ENCODE measurements at places on chromosomes 1 and 21.
A peak's percentile ranks its signal among the peaks of the same experiment; 100 is the strongest.

- DNase-seq = no peak
Observed at GRCh38 chr1:216113181-216113580, 310.1 kb downstream of the USH2A start.

DNA sequence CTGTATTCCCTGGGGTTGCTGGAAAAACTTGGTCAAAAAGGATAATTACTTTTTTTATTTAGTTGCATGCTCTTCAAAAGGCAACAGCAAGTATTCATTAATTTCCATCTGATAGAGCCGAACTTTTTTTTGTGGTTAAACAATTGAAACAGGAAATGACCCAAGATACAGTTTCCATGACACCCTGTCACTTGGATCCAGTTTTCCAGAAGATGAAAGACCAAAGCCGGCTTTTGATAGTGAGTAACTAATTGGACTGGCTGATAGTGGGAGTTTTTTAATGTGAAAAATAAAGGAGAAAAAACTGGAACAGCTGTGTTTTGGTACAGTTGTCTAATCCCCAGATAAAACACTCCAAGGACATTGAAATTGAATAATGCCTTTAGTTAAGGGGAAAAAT lies 33.0 kb downstream of the CACHD1 start:
- no peak for DNase-seq

DNA sequence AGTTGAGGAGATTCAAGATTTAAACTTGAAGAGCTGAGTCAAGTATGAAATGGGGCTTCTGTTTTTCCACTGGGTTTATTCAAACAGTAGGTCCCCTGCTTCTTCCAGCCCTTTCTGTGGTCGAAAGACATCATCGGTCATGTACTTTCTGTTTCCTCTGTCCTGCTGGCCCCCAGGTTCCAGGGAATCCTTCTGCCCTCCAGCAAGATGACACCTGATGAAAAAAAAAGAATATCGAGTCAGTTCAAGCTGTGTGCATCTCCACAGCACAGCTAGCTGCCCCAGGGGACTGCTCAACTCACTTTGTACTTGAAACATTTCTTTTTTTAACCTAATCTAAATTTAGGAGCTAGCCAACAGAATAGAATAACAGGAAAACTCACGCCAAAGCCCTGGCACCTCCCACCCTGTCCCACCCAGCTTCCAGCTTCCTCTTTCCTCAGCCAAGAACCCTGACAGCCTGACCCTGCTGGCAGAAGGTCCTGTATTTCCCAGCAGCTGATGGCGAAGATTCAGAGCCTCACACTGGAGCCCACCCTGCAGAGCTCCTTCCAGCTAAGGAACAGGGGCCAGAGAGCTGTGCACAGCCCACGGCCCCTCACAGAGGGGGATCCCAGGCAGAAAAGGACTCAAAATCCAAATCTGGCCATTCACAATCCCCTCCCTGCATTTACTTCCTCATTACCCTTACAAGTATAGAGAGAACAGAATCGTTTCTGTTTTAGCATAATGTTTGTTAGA lies 176.5 kb downstream of the PSMG1 start:
- peak; percentile 28 for DNase-seq

GRCh38 chr1:164858096-164858632 lies 299.2 kb downstream of the PBX1 start:
- no peak for DNase-seq

DNA sequence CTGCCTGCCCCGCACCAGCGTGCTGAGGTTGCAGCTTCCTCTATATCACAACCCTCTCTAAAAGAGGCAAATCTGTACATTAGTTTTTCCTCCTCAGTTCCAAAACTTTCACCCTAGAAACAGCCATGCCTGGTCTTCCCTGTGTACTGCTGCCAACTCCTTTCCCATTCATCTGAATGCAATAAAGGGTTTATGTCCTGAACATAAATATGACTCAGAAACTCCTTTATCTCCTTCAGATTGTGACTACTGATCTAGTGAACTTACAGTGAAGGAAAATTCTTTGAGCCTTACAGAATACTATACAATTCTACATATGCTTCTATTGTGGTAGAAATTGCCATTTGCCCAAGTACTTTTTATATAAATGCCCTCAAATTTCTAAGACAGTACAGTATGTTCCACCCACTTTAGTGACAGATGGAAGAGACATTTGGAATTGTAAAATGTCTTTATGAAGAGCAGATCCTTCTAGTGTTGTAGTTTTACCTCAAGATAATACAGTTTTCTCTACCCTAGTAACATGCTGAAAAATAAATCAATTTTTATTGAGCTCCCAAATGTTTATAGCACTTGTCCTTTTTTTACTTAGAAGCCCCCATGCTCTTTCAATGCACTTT lies 345.1 kb upstream of the SNX7 start:
- DNase-seq = peak; percentile 60

- DNase-seq = no peak
Observed at GRCh38 chr21:41342035-41342434, 19.8 kb upstream of the MX2 start.

All from fibroblast of mammary gland (primary cell).